ENCODE measurements at places on chromosomes 1 and 21.

DNA sequence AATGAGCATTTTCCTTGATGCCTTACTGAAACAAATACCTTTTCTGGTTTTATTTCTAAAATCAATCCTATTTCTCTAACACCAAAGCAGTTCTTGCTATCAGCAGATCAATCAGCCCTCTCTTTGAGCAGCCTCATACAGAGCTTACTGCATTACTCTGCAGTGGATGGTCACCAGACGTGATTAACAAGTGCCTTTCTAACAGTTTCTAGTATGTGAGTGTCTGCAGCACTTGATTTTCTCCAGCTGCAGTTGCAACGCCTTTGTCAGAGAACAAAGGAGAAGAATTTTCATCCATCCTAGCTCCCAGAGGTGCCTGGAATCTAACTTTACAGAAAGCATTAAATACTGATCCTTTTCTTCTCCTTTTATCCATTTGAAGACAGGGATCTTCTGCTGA lies 177.3 kb upstream of the SGIP1 start:
- no peak for DNase-seq

GRCh38 chr1:47703981-47704596 lies 266.2 kb downstream of the FOXD2 start:
- DNase-seq: no peak

- no peak for DNase-seq
These were observed 62.1 kb downstream of the PRKCZ start for GRCh38 chr1:2112280-2112701.

DNA sequence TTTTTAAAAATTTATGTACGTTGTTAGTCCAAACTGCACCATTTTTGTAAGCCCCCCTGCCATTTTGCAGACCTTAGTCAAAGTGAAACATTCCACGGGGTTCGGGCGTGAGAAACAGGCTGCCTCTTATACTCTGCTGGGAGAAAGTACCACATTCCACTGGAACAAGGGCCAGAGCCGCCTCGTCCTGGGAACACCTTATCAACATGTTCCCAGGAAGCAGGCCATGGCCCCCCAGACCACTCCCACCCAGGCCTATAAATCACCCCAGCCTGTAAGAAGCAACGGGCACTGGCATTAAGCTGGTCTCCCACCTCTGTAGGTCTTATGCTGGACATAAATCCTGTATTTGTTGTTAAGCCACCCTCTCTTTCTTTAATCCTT lies 854 bp upstream of the ZRANB2 start:
- DNase-seq: no peak

DNA sequence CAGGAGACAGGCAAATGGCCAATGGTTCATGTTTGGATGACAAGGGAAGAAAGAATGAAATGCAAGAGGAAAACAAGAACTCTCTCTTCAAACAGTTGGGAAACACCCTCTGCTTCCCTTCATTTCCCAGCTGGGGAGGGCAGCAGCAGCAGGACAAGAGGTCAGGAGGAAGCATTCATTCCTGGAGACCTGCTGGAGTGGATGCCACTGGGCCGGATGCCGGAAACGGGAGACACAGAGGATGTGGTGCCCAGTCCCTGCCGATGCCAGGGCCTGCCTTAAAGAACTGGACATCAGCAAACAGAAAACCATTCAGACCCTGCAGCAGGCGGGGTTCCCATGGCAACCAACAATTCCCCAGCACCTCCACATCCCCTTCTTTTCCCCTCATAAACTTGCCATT lies 102.3 kb upstream of the ZNF648 start:
- no peak for DNase-seq

DNA sequence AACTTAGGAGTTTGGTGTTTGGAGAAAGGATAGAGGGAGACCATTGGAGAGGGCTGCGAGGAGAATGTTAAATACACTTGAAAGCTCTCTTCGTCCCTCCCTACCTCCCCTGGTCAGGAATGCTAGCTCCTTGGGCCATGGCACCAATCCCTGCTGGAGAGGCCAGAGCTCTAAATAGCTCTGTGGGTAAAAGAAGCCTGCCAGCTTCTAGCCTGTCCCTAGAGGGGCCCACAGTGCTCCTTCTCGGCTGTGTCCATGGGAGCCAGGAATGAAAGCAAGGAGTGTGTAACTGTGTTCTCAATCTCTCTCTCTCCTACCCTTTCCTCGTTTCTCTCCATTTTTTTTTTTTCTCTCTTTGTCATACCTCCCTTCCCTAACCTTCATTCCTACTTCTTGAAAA lies at the start of gene CCDC190:
CCDC190 (minus strand) TSS at position 75 of the 400 bp plus-strand sequence. CDS start 1,529 bp downstream, outside the sequence.
- no peak for DNase-seq

DNA sequence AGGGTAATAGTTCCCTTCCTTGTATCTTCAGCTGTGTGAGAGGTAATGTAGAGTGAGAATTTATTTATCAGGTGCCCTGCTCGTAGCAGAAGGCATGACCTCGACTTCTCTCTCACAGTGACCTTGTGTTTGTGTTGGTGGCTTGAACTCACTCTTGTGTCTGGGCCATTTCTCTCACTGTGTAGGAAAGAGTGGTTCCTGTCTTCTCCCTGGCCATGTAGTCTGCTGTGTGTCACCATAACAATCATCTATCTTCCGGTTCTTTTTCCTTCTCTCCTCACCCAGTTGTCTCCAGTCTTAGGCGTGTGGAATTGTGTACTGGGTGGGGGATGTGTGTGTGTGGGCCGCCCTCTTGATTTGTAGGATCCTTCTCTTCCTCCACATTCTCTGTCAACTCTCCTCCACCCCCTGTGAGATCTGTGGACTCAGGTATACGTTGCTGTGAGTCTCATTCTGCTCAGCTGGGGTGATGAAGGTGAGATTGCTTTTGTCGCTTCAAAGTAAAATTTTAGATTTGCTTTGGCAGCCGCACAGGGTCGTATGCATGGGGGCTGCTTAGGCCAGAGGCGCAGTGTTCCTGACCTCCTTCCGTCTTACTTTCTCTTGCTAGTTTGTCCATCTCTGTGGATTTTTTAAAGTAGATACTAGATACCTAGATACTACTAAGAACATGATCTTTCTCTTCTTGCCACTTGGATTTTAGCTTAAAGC lies 31.6 kb downstream of the MAPKAPK2 start:
- DNase-seq: no peak

DNA sequence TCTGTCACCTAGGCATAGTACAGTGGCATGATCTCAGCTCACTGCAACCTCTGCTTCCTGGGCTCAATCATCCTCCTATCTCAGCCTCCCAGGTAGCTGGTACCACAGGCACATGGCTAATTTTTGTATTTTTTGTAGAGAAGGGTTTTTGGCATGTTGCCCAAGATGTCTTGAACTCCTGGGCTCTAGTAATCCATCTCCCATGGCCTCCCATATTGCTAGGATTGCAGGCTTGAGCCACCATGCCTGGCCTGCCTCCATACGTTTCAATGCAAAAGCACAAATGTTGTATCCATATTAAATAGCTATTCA lies 17.6 kb upstream of the GBP3 start:
- no peak for DNase-seq

DNA sequence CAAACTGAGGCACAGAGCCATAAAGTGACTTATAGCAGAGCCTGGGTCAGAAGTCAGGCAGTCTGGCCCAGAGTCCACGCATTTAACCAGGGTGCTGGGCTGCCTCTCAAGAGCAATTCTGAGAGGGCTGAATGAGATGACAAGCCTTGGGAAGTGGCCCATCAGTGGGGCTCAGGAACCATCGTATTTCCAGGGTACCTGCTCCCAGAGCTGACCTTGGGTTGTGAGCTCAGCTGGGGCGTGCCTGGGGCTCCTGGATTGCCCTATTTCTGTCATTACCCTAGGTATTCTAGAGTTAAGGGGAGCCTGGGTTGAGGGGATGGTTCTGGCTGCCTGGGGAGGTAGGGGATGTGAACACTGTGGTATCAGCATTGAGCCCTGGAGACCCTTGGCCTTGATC lies 49.4 kb downstream of the LGR6 start:
- DNase-seq: no peak

DNA sequence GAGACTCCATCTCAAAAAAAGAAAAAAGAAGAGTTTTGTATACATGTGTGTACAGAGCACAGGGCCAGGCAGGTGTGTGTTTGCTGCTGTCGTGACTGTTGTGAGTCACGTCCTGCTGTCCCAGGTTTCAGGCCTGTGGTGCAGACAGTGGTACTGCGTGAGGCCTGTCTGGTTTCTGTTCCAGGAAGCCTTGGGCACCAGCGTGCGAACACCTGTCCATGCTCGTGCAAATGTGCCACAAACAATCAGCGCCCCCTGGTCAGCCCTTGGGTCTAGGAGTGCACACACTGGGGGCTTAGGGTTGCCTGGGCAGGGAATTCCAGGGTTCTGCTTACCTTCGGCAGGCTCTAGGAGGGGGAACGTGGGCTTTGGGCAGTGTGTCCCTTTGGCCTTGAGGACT lies 16.9 kb downstream of the GPR157 start:
- DNase-seq: no peak

DNA sequence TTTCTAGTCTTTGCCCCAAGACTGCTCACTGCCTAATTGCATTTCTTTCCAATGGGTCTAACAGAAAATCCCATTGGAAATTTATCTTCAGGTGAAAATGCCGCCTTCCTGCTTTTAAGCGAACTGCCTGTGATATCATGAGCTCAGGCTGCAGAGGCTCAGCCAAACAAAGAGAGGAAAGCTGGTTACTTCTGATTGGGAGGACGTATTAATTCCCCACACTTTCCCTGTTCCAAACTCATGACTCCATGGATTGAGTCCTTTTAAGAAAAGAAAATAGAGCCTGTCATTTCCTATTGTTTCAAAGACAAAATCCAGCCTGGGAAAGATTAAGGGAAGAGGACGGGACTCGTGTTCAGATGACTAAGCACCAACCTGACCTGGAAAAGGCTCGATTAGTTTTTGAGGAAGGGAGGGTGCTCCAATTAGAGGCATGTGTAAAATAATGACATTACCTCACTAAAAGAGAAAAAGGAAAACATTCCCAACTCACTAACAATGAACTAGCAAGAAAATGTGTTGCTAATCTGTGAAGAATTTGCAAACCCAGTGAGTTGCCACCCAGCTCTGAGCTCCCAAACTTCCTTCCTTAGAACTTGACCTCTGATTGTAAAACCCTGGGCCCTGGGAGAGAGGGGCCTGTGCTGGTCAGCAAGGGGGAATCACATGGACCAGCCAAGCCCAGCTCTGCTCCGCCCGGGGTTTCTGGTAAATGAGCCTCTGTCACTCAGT lies 61.2 kb downstream of the TCP10L start:
- DNase-seq: no peak

GRCh38 chr1:110433213-110433612 lies 17.7 kb upstream of the PROK1 start:
- DNase-seq: no peak

DNA sequence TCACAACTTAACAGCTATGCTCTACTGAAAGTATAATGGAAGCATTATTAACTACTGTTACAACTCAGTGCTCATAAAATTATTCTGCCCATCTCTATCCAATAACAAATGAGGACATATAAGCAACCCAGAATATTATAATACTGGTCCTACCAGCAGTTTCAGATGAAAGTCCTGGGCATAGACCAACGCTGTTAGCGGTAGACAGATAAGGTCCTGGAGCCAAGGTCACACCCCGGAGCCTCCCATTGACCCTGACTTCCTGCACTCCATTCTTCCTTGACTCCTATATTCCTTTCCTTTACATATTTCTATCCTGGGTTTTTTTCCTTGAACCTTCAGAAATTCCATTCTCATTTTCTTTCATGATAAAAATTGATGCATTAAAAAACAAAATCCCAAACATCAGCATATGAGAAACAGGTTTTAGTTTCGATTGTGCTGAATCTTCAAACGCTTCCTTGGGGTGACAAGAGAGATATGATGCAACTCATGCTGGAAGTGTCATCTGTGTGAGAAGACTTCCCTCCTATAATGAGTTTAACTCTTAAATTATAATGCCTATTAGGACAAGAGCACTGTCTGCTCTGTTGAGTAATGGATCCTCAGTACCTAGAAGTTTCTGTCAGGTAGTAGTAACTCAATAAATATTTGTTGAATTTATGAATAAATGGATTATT lies 831.1 kb downstream of the LRRIQ3 start:
- DNase-seq: no peak

DNA sequence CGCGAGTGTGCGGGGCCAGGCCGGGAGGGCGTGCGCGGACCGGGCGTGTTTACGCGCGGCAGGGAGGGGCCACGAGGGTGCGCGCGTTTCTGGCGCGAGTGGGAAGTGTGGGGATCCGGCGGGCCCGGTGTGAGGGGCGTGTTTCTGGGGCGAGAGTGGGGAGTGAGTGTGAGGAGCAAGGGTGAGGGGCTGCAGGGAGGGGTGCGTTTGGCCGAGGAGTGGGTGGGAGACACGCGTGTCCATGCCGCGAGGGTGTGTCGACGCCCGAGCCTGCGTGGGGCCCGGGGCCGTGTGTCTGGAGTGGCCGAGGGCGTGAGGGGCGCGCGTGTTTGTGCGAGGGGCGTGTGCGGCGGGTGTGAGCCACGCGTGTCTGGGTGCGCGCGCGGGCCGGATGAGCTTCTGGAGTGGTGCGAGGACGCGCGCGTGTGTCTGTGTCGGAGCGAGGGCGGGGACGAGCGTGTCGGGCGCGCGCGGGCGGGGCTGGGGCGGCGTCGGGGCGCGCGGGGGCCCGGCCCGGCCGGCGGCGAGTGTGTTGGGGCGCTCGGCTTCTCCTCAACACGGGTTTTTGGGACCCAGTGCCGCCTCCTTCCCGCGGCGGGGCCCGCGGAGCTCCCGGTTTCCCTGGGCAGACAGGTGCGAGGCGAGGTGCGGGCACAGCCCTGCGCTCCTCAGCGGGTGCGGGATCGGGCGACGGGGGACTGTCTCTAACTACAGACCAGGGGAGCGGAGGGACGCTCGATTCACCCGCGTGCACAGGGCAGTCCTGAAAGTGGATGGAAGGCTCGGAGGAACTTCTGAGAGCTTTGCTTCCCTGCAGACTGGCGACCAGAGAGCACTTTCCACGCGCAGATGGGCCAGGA lies 65.8 kb upstream of the VAMP3 start:
- no peak for DNase-seq

DNA sequence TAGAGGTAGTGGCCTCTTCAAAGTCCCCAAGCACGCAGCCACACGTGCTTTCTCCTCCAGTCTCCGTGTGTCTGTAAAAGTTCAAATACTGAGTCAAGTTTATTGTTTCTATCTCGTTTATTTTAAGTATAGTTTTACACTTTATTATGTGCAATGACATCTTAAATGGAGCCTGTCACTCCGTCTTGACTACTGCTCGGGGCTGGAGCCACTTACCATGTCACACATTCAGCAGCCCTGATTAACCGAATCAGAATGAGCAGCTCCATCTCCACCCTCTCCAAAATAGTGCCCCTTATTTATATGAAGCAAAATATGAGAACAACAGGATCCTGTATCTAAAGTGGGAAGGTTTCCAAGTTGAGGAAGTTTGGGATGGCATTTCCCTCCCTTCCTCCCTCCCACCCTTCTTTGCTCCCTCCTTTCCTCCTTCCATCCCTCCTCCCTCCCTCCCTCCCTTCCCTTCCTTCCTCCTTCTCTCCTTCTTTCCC lies 201.0 kb downstream of the PBX1 start:
- DNase-seq: no peak

DNA sequence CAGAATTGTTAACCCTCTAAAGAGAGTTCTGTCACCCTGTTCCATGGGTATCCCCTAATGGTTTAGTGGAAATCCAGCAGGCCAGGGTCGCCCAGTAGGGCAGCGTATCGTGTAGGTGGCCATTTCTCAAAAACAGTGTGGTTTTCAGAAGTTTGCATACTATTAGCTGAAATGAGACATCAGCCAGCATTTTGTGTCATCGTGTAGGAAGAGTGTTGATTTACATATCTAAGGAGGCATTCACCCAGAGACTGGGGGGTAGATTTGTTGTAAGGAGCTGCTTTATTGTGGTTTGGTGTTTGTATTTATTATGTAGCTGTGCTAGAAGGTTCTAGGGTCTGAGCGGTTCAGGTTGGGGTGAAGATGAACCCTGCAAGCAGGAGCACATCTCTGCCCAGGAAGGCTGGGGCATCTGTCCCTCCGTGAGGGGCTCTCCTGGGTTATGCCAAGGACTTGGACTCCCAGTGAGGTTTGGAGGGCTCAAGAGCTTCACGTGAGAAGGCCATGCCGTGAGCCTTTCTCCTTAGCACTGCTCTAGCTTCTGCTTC lies 174.4 kb downstream of the PGBD5 start:
- no peak for DNase-seq

Data from bone marrow (tissue), 2 donors.